Activated CD4-positive, alpha-beta T cell treated with anti-CD3 and anti-CD28 coated beads for 4 hours (primary cell): ENCODE measurements at places on chromosomes 3 and 15.

- DNase-seq: no peak
Measured at GRCh38 chr3:142087676-142088075, 61.7 kb downstream of the TFDP2 start.

DNA sequence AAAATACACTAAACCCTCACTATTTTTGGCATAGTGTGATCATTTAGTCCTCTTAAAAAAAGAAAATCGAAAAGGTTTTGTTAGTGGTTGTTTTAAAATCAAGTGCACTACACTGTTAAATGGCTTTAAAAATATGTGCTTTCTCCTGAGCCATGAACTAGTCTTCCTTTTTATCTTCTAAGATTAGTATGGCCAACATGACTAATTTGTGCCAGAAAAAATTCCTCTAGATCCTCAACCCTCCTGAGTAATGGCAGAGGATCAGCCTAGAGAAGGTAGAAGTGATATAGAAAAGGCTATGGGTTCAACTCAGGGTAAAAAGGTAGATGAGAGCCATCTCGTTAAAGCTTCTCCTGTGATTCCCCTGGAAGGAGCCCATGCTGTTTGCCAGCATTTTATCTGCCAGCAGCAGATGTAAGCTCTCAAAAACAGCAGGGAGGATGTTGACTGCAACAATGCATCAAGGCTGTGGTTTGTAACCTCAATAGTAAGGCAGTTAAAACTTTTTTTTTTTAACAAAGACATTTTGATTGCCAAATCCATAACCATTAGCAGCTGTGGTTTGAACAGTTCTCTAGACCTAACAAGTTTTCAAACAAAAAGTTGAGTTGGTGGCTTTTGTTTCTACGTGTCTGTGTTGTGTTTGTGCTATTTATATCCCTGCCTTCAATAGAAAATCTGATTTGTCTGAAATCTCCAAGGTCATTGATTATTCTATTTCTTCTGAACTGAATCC, 30.2 kb upstream of the ZNF609 start:
- DNase-seq: peak; percentile 24

DNA sequence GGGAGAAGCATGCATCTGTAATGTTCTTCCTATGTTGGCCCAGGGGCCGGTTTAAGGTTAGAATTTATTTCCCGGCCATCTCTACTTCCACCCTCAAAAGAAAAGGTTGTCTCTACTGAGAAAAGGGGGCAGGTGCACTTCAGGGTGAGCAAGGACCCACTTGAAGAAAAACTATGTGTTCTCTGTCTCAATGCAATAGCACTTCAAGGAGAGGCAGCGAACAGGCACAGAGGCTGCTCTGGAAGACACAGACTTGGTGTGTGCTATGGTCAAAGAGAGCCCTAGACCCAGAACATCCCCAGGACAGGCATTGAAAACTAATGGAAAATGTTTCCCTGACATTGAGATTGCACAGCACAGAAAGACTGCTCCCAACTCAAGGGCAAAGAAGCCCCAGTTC, 7.6 kb downstream of the MINDY4B start:
- DNase-seq: no peak

DNA sequence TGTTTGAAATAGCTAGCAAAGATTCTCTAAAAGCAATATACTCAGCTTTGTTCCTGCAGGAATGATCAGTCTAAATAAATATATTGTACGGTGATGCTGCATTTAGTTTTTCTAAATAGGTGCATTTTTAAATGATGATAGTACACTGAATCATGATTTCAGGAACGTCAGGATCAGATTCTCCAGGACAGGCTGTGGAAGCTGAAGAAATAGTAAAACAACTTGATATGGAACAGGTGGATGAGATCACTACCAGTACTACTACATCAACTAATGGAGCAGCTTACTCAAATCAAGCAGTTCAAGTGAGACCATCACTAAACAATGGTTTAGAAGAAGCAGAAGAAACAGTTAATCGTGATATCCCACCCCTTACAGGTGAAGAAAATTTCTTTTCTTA, 46.3 kb upstream of the EIF3J start:
- no peak for DNase-seq

- peak; percentile 43 for DNase-seq
Measured at GRCh38 chr3:185825639-185826481, 1.0 kb upstream of the IGF2BP2 start.

DNA sequence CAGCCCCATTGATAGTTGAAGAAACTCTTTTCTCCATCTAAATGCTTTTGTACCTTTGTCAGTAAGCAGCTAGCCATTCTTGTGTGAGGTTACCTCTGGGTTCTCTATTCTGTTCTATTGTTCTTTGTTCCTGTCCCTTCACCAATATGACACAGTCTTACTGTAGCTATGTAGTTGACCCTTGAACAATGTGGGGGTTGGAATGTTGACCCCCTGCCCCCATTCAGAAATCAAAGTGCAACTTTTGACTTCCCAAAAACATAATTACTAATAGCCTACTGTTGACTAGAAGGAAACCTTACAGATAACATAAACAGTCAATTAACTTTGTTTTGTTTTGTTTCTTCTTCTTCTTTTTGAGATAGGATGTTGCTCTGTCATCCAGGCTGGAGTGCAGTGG, 18.7 kb downstream of the KLHL18 start:
- DNase-seq: no peak

DNA sequence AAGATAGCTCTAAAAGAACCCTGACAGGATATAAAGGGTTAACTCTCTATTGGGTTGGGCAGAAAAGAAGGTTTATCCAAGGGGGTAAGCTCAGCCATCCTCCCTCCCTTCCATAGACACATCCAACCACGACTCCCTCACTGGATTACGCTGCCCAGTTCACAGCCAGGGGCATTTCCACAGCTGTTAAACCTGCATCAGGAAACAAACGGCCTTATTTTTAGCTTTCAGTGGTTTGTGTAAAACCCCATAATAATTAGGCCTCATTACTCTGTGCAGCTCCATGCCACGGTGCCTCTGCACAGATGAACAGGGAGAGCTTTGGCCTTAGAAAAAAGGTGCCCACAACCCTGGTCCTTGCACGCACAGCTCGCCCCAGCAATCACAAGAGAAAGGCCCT, 110.6 kb downstream of the GABRB3 start:
- DNase-seq: no peak

- DNase-seq: no peak
Measured at GRCh38 chr3:195999896-196000295, 82.0 kb downstream of the TFRC start.

GRCh38 chr3:158267015-158267414, 157.1 kb downstream of the RSRC1 start:
- DNase-seq: no peak

DNA sequence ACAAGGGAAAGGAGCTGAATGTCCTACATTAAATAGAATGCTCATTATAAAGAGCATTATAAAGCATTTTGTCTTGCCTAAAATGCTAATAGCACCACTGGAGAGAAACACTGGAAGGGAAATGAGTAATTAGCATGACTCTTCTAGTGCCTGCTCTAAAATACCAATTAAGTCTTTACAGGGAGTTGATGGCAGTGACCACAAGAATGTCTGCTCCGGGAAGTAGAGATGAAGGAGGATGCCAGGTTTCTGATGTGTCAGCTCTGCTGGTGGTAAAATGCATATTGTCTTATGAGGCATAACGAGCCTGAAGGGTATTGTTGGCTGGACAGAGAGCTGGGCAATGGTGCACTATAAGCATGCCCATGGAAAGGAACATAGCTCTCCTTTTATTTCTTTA, 49.5 kb downstream of the MYLK start:
- DNase-seq: no peak

GRCh38 chr3:112041321-112041720, 6.8 kb downstream of the TMPRSS7 start:
- DNase-seq: no peak

GRCh38 chr15:38367476-38367875, 86.5 kb upstream of the FAM98B start:
- no peak for DNase-seq

DNA sequence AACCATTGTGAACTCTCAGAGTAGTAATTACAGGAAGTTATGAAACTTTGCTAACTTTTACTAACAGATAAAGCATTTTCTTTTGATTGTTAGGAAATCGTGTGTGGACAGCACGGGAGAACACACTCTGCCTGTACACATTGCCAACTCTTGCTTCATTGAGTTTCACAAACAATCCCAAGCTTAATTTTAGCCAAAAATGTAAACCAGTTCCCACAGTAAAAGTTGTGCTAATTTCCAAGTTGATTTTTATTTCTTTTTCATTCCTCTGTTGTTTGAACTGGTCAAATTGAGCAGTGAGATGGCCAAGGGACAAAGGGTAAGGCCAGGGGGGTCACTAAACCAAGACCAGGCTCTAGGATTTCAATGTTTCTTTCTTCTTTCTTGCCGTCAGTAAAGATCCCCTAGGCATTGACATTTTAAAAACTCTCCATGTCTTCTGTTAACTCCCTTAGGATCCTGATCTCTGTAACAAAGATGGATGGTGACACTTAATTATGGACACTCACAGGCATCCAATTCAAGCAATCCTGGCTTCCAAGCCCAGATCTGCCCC, 414.9 kb downstream of the RBMS3 start:
- DNase-seq: no peak

- no peak for DNase-seq
Measured at GRCh38 chr3:126345641-126346460, 11.4 kb downstream of the KLF15 start.

DNA sequence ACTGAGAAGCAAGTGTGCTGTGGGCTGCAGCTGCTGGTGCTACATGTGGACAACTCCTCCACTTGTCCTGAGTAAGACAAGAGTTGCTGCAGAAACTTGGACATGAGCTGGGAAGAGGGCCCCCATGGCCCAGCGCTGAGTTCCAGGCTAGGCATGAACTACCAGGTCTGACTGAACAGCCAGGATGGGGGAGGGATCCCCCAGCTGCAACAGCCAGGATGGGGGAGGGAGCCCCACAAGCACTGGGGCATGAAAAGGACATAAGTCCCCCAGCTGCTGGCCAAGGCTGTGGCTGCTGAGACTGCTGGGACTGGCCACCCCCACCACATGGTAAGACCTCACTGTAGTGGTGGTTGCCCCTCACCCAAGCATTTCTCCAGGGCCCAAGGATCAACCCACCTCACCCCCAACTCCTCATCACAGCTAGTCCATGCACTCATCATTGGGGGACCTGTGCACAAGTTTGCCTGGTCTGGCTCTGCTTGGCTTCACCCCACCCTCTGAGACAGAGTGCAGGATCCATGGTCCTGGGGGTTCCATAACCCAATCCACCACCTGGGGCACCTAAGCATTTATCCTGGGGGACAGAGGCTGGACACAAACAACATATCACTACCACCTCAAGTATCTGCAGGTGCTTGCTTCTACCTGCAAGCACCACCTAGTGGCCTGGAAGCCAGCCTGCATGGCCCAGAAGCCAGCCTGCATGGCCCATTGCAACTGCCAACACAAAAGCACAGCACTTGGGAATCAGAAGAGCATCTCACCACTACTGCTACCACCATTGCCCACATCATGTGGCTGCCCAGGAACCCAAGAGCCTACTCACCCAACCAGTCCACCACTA, 84.5 kb upstream of the STT3B start:
- peak; percentile 20 for DNase-seq

GRCh38 chr3:41137686-41138111, 61.6 kb upstream of the CTNNB1 start:
- DNase-seq: no peak

GRCh38 chr3:38984110-38984509, 67.6 kb downstream of the SCN11A start:
- DNase-seq: no peak

- DNase-seq: no peak
Measured at GRCh38 chr3:59843821-59844220, 794.0 kb upstream of the CFAP20DC start.

GRCh38 chr15:69013726-69014406, 629 bp upstream of the NOX5 start:
- no peak for DNase-seq

DNA sequence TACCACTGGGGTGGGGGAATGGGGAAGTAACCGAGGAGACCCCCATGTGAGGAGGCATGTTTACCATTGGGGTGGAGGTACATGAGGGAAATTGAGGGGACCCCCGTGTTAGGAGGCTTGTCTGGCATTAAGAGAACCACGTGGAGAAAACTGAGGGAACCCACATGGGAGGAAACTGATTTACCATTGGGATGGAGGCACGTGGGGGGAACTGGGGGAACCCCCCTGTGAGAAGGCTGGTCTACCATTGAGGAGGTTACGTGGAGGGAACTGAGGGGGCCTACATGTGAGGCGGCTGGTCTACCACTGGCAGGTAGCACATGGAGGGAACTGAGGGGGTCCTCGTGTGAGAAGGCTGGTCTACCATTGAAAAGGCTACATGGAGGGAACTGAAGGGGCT, 159.4 kb downstream of the FBLN2 start:
- no peak for DNase-seq

DNA sequence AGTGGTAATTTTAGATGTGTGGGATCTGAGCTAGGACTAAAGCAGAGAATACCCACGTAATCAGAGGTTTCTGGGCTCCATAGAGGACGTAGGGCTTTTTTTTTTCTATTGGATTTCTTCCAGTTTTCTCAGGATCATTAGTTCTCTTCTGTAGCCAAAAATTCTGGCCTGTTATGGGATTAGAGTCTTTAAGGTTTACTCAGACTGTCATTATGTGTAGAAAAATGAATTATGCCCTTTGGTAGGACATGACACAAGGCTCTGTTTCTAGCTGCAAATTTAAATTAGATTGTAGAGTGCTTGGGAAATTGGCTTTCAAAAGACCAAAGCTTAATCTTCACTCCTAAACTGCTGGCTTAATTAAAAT, 1.9 kb downstream of the SETD5 start:
- no peak for DNase-seq

DNA sequence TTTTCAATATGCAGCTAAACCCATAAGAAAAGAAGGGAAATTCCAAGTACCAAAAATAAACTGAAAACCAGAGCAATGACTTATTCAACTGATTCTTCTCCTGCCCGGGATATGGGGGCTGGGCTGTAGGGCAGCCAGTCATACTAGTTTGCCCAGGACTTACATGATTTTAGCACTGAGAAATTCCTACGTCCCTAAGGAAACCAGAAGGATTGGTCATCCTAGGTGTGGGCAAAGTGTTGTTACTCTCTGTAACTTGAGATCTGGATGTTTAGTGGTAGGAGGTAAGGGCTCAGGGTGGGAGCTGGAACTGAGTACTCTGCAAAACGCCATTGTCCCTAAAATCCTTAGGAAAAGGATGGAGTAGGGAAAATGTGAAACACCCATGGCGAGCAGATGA, 1.2 kb upstream of the DAZL start:
- DNase-seq: no peak

DNA sequence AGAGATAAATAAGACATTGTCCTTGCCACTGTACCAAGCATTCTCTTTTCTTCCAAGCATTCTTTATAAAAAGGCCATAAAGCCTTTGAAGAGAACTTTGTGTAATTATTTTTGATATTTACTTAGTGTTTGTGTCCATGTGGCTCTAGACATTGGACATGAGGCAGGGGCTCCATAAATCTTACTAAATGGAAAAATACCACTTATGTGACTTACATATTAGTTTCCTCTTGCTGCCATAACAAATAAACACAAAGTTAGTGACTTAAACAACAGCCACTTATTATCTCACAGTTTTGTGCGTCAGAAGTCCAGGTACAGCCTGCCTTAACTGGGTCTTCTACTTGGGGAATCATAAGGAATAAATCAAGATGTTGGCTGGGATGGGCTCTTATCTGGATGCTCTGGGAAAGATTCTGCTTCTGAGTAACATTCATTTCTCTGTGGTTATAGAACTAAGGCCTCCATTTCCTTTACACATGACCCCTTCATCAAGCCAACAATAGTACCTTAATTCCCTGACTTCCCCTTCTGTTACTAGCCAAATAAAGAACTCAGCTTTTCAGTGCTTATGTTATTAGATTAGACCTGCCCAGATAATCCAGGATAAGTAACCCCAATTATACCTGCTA, 59.9 kb upstream of the COL8A1 start:
- no peak for DNase-seq

GRCh38 chr3:24944805-24945520, 450.3 kb upstream of the THRB start:
- DNase-seq: no peak

GRCh38 chr3:107973961-107974360, 116.9 kb downstream of the CD47 start:
- DNase-seq: no peak
